ENCODE measurements at places on chromosomes 7 and 10. TPM values are rescaled to one million over a fixed set of nuclear protein-coding genes. Genes with fewer than 3 reads are reported as not detected.

DNA sequence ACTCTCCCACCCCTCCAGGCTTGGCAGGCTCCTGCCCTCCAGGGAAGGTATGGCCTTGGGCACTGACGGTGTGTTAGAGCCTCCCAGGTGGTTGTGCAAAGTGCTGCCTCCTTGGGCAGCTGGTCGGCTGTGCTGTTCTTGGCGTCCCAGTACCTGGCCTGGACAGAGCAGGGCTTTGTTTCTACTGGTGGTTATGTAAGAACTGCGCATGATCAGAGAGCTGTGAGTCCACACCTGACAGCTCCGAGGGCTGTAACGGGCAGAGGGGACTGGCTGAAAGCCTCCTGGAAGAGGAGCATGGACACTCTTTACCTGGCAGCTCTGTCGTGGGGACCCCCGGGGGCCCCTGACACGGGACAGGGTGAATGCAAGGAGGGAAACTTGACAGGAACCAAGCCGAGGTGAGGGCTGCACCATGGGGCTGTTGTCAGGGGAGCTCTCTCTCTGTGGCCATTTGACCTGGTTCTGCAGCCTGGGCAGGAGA lies 3.1 kb upstream of the SFRP5 start:
- H3K4me1 ChIP-seq: no peaks in the 10 kb centered on the region
- peaks cover 37% of the 10 kb centered on the region for H3K27me3 ChIP-seq
- H3K4me3 ChIP-seq: no peak overlapping the region
- H3K27ac ChIP-seq: no peak overlapping the region

DNA sequence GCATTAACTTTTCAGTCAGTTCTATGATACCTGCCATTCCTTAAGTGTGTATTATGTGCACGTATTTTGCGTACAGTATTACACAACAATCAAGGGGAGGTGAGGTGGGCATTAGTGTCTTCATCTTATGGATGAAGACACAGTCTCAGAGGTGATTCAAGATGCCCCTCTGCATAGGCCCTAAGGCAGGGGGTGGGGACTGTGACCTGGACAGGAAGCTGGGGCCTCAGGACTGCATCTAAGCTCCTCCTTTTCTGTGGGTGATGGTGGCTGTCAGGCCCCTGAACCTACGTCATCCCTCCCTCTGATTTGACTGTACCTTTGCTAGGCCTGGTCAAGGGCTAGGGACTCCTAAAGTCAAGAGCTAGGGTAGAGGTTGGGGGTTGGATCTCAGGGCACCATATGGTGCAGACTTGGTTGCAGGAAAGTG lies 38.9 kb downstream of the HK1 start:
- peaks cover 37% of the 10 kb centered on the region for H3K4me1 ChIP-seq
- H3K36me3 ChIP-seq: peaks cover 3% of the 10 kb centered on the region
- H3K4me3 ChIP-seq: no peak overlapping the region

GRCh38 chr10:108696792-108697477 lies 1226.4 kb downstream of the XPNPEP1 start:
- H3K36me3 ChIP-seq: no peaks in the 10 kb centered on the region
- no peak overlapping the region for H3K27ac ChIP-seq
- no peaks in the 10 kb centered on the region for H3K4me1 ChIP-seq
- no peaks in the 10 kb centered on the region for H3K27me3 ChIP-seq
- H3K4me3 ChIP-seq: no peak overlapping the region

The TBRG4 gene
- total RNA-seq: 41.5 TPM

The STEAP1B gene
- 31.8 TPM for total RNA-seq

- no peak overlapping the region for H3K27ac ChIP-seq
- no peaks in the 10 kb centered on the region for H3K4me1 ChIP-seq
- H3K4me3 ChIP-seq: no peak overlapping the region
- no peak for DNase-seq
Observed at GRCh38 chr7:87507446-87507845, 32.0 kb upstream of the ABCB4 start.

The SYT15 gene
- total RNA-seq: under 0.01 TPM

DNA sequence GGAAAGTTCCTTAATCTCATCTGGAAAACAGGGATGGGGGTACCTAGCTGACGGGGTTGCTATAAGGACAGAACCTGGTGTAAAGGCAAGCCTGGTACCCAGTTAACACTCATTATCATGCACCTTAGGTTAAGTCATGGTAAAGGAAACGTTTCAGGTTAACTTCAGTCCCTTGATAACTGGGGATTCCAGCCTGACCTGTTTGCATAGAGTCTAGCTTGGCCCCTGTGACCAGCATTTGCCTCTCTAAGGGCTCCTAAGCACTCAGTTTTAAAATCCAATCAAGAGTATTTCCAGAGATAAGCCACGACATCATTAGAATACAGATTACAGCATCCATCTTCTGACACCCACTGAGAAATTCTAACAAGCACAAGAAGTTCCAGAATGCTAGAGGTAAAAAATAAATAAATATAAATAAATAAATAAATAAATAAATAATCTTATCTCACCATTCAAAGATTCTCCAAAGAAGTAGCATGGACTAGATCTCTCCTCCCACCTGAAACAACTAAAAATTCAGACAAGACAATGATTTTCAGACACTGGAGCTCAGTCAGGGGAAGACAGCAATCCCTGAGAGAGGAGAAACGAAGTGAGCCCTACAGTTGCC lies 184.6 kb downstream of the KCNMA1 start:
- H3K4me1 ChIP-seq: no peaks in the 10 kb centered on the region
- H3K36me3 ChIP-seq: no peaks in the 10 kb centered on the region
- H3K27ac ChIP-seq: no peak overlapping the region
- no peak for DNase-seq
- no peak overlapping the region for H3K4me3 ChIP-seq

The ADD3 gene
- total RNA-seq: 1,018 TPM

The CDHR1 gene
- total RNA-seq: under 0.01 TPM

DNA sequence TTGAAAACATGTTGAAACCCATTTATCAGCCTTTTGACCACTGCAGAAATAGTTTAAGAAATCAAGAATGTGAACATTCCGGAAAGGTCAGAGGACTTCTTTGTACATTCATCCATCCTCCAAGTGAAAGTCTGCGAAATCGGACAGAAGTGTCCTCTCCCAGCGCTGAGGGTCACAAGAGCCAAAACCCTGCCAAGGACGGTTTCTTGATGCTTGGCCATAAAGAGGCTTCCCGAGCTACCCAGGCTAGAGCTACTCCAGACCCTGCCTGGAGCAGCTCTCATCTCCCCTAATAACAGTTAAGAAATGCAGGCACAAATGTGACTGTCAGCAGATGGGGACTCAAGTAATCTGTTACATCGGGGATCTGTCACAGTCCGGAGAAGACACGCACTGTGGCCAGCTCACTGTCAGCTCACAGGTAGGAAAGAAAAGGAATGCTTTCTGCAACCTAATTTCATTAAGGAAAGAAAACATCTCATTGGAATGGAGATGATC lies 4.5 kb upstream of the CYTH3 start:
- peak; percentile 67 for DNase-seq
- no peaks in the 10 kb centered on the region for H3K36me3 ChIP-seq
- H3K4me1 ChIP-seq: peaks cover 7% of the 10 kb centered on the region
- H3K27ac ChIP-seq: no peak overlapping the region
- no peaks in the 10 kb centered on the region for H3K27me3 ChIP-seq
- H3K4me3 ChIP-seq: no peak overlapping the region

The FAM25C gene
- not detected for total RNA-seq

The NPTX2 gene
- total RNA-seq: 2.4 TPM

DNA sequence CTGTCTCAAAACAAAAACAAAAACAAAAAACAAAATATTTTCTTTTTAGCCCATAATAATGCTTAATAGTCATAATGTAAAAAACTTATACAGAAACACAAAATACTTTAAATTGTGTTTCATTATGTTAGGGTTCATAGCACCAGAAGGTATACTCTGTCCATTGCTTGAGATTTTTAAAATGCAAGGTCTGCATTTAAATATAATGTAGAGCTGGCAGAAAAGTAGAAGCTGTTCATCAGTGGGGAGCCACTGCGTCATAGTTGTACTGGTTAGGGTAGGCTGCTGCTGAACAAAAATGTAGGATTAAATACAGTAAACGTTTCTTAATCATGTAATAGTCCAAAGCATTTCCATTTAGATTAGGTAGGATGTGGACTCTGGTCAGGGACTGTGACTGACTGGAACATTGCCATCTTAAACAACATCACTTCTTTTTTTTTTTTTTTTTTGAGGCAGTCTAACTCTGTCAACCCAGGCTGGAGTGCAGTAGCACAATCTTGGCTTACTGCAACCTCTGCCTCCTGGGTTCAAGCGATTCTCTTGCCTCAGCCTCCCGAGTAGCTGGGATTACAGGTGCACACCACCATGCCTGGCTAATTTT lies 85.2 kb downstream of the ANKIB1 start:
- H3K27me3 ChIP-seq: no peaks in the 10 kb centered on the region
- H3K36me3 ChIP-seq: peaks cover 5% of the 10 kb centered on the region
- H3K4me1 ChIP-seq: no peaks in the 10 kb centered on the region
- no peak for DNase-seq
- H3K27ac ChIP-seq: no peak overlapping the region
- H3K4me3 ChIP-seq: no peak overlapping the region

GRCh38 chr10:119211625-119212441 lies 4.5 kb downstream of the GRK5 start:
- H3K4me1 ChIP-seq: peaks cover 33% of the 10 kb centered on the region
- H3K27me3 ChIP-seq: no peaks in the 10 kb centered on the region
- H3K27ac ChIP-seq: peak overlapping the region; percentile 43
- H3K4me3 ChIP-seq: no peak overlapping the region

GRCh38 chr7:77830649-77831355 lies 32.2 kb downstream of the PHTF2 start:
- no peak for DNase-seq
- no peak overlapping the region for H3K27ac ChIP-seq
- H3K36me3 ChIP-seq: no peaks in the 10 kb centered on the region
- no peaks in the 10 kb centered on the region for H3K27me3 ChIP-seq

- DNase-seq: no peak
- no peak overlapping the region for H3K27ac ChIP-seq
- no peaks in the 10 kb centered on the region for H3K36me3 ChIP-seq
- no peaks in the 10 kb centered on the region for H3K4me1 ChIP-seq
- H3K27me3 ChIP-seq: no peaks in the 10 kb centered on the region
Observed at GRCh38 chr10:6607182-6607581, 27.1 kb upstream of the PRKCQ start.

The SMO gene
- total RNA-seq: 23.9 TPM

DNA sequence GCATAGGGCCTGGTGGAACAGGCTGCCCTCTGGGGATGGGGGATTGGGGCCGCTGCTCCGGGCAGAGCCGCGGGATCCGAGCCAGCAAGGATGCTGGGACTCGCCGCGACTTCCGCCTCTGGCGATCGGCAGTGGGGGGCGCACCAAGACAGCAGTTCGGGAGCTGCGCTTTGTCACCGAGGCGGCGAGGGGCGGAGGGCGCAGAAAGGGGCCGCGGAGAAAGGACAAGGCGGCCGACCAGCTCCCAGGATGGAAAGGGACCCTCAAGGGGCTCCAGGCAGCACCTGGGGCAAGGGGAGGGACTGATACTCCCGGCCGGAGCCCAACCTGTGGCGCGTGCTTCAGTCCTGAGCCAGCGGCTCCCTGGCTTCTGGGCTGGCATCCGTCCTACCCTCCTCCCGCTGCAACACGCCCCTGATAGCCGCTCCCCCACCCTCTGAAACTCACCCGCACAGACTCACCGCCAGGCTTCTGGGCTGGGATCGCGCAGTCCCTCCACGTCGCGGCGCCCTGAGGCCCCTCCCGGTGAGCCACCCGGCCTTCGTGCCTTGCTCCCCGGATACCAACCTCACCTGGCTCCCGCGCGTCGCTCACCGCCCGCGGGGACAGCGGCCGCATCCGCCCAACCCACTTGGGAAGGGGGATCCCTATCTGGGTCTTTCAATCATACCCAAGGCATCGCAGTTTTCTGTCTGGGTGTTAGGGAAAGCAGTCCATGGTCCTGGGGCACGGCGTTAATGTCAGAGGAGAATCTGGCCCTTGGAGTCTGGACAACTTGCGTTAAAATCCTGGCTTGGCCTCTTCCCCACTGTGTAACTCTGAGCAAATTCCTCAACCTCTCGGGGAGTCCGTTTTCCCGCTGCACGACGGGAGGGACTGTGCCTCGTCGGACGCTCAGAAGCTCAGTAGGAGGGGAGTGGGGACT lies 7.0 kb upstream of the EVX1 start:
- H3K36me3 ChIP-seq: no peaks in the 10 kb centered on the region
- H3K4me3 ChIP-seq: peak overlapping the region; percentile 75
- peak; percentile 93 for DNase-seq
- H3K4me1 ChIP-seq: peaks cover 14% of the 10 kb centered on the region
- H3K27ac ChIP-seq: no peak overlapping the region

GRCh38 chr10:127702271-127702670 lies 34.7 kb upstream of the FOXI2 start:
- no peak overlapping the region for H3K27ac ChIP-seq
- no peaks in the 10 kb centered on the region for H3K27me3 ChIP-seq
- H3K4me3 ChIP-seq: no peak overlapping the region
- H3K4me1 ChIP-seq: no peaks in the 10 kb centered on the region

DNA sequence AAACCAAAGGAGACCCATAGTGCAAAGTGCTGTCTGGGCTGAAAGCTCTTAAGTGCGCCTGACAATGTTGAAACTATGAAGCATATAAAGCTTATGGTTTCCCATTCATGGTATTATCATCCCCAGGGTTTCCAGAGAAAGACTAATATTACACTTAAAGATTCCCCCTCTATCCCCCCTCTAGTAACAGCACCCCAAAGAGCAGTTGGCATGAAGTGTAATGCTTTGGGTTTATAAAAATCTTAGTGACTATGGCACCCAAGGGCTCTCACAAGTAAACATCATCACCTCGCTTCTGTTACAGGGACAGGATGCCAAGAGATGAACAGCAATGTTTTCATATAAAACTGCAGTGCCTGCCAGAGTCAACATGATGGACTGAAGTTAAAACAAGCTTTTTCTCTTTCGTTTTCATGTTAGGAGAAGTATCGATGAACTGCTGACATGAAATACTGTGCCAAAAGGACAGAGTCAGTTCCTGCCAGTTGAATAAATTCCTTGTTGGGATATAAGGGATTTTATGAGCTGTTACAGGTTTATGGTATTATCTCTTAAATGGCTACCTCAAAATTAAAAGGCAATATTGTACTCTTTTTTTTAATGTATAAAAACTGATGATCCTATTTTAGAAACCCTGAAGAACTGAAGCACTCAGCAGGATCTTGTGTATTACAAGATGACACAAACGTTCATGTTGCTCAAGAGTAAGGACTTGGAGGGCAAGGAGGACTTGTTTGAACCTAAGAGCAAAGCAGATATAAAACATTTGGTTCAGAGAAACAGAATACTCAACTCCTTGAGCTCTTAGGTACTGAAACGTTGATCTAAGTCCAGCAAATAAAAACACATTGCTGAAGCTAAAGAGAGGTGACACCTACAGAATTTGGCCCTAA lies 203.7 kb upstream of the IMMP2L start:
- peak overlapping the region; percentile 36 for H3K27ac ChIP-seq
- no peaks in the 10 kb centered on the region for H3K27me3 ChIP-seq
- DNase-seq: peak; percentile 62
- H3K4me3 ChIP-seq: peak overlapping the region; percentile 55
- peaks cover 11% of the 10 kb centered on the region for H3K4me1 ChIP-seq

All from osteoblast (primary cell).